ENCODE measurements at places on chromosomes 1 and 21.

GRCh38 chr1:195580988-195581387, 1027.3 kb downstream of the KCNT2 start:
- DNase-seq = no peak

GRCh38 chr1:234313171-234313570, 60.1 kb upstream of the COA6 start:
- no peak for DNase-seq

DNA sequence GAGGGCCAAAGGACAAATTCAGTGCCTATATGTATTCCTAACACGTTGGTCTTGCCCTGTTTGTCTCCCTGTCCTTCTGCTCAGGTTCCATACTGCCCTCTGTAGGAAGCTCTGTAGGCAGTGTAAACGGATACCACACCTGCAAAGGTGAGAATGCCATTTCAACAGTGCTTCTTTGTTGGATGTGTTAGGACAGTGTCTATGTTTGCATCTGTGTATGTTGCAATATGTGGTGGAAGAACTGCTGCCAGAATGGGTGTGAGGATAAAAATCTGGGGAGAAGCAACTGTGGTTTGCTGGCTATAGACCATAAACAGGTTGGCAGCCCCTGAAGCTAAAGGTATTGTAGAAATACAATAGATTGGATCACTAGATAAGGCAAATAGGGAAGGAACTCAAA, 113.1 kb upstream of the BMP8A start:
- DNase-seq = peak; percentile 28

DNA sequence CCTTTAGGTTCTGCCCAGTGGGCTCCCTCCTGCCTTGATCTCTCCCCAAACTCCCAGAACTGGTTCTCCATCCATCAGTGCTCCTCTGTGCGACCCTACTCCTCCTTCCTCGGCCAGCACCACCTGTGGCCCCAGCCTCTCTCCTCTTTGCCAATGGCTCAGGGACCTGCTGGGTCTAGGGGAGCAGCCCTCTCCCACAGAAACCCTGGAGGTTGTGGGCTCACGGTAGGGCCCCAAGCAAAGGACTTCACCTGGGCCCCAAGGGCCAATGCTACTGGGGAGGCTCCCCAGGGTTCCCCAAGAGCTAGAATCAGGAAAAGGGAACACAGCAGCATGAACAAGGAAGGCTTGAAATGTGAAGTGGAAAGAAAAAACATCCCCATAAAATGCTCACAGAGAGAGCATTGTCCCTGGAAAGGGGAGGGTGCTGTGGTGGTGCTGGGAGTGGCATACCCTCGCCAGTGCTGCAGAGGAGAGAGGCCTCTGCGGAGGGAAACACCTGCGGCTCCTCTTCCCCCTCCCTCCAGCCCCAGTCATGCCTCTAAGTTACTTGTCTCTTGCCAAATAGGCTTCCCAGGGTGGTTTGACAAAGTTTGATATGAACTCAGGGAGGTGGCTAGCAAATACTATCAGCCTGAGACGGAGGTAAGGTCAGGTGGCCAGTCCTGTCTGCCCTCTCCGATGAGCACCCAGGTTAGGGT, 2.5 kb downstream of the TMEM63A start:
- DNase-seq = peak; percentile 46

GRCh38 chr1:148166558-148167492, 14.7 kb upstream of the NBPF11 start:
- DNase-seq = no peak

DNA sequence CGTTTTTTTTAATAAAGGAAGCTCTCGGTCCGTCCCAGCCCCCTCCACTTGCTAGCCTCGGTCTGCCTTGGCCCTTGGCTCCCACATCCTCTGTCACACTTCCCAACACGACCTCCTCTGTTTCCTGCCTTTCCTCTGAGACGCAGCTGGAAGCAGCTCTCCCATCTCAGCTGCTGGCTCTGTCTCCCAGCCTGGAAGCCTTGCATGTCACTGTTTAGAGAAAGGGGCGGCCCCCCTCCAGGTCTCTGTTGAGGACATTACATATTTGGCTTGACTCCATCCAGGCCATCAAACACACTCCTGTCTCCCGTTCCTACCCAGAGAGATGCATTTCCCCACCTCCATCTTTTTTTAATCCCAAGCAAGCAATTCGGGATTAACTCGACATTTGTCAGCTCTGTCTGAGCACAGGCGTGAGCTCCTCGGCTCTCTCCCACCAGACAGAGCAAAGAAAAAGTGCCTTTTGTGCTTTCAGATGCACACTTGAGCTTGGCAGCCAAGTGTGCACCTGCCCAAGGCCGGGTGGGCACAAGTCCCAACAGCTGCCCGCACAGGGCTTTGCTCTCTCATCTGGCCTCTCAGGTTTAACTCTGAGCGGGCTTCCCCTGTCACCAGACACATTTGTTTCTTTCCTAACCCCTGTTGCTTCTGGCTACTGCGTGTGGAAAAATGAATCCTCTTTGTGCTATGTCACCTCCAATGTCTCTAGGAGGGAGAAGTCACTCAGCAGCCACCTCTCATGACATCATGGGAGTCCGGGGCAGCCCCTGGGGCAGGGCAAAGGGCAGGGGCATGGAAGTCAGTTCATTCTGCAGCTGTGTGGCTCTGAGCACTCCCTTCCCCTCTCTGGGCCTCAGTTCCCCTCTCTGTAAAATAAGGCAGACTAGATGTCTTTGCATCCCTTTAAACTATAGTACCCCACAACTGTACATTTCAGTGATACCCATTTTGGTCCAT, 108.3 kb downstream of the KCND3 start:
- DNase-seq = no peak

GRCh38 chr1:183980951-183981525, 56.5 kb downstream of the COLGALT2 start:
- no peak for DNase-seq

- DNase-seq = no peak
Measured at GRCh38 chr1:1210726-1211540, 3.0 kb downstream of the TNFRSF4 start.

GRCh38 chr1:33255347-33256220, 708 bp upstream of the ZNF362 start:
- DNase-seq = peak; percentile 36

DNA sequence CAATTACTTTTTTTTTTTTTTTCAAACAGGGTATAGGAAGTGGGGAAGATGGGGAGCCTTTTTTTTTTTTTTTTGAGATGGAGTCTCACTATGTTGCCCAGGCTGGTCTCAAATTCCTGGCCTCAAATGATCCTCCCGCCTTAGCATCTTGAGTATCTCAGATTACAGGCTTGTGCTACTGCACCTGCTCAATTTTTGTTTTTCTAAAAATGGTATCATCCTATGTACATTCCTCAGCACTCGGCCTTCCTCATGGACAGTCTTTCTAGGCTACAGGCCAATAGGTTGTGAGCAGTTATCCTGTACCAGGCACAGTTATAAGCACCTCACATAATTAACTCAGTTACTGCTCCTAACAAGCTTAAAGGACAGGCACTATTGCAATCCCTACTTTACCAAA, 132.1 kb upstream of the EDN2 start:
- DNase-seq = no peak

- DNase-seq = no peak
Measured at GRCh38 chr1:44585315-44585920, 88.9 kb downstream of the TMEM53 start.

DNA sequence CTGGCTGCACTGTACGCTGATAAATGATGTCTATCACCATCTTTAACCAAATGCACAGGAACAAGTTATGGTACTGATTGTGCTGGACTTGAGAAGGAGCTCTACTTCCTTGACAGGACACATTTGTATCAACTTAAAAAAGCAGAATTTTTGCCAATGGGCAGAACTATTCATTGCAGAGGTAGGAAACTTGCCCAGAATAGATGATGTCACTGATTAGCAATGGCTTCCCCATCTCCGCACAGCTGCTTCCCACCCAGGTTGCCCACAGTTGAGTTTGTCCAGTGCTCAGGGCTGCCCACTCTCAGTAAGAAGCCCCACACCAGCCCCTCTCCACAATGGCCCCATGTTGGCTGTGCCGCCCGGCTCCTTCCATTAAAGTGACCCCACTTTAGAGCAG, 33.4 kb downstream of the CAPN2 start:
- no peak for DNase-seq

- DNase-seq = no peak
Measured at GRCh38 chr1:2611621-2612437, 21.0 kb downstream of the MMEL1 start.

- no peak for DNase-seq
Measured at GRCh38 chr1:245611251-245611650, 456.5 kb downstream of the KIF26B start.

GRCh38 chr1:229159668-229160544, 111.0 kb upstream of the RAB4A start:
- peak; percentile 66 for DNase-seq

DNA sequence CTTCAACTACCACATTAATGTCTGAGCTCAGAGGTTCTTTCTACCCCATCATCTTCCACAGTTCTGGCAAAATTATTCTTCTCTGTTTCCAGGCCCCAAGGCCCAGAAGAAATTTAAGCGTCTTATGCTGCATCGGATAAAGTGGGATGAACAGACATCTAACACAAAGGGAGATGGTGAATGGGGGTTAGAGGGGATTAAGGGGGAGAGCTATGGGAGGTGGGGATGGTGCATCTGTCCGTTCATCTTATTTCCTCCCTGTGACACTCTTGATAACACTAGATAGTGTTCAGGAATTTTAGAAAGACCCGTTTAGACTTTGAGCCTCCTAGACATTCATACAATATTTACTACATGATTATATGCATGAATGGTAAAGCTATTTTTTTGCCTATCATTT, 17.6 kb upstream of the RPRD2 start:
- DNase-seq = no peak

DNA sequence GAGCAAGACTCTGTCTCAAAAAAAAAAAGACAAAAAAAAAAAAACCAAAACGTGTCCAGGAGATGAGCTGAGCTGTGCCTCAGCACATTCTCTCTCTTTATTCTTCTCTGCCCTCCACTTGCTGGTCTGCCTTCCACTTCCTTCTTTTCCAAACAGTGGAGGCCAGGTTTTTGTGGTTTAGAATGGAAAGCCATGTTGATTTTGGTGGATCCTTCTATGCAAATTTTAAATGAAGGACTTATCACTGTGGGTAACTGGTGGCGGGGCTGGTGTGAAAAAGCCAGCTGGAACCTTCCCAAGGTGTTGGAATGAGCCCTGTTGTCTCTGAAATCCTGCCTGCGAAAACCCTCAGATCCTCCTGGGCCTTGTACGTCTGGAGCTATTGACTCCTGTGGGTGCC, 61.9 kb downstream of the PTPRU start:
- no peak for DNase-seq

DNA sequence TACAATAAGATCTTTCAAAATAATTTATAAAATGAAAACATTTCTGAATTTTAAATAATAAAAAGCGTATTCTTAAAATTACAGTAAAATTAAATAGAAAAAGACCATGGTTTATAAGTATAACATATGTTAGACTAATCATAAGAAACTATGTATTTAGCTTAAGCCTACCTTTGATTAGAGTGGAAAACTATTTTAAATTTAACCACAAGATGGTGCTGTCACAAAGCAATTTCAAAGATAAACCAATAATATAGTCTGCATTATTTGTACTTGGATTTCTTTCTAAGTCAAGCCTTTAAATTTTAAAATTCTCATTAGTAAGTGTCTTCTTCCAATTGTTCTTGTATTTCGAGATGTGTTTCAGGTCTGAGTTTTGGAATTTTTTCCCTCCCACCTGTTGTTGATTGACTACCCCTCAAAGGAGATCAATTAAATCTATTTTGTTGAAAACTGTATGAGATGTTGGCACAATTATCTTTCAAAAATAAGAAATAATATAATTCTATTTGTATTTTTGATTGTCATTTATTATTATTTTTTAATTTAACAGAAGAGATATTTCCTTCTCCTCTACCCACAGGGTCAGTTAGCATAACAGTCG, 459.8 kb downstream of the KCNT2 start:
- no peak for DNase-seq

GRCh38 chr1:182890927-182891610, 51.9 kb downstream of the DHX9 start:
- no peak for DNase-seq

- DNase-seq = peak; percentile 89
Measured at GRCh38 chr1:26900001-26900814, at the start of gene GPATCH3. GPATCH3 (minus strand) TSS chr1:26900467; CDS start chr1:26900442, 25 bp downstream.

DNA sequence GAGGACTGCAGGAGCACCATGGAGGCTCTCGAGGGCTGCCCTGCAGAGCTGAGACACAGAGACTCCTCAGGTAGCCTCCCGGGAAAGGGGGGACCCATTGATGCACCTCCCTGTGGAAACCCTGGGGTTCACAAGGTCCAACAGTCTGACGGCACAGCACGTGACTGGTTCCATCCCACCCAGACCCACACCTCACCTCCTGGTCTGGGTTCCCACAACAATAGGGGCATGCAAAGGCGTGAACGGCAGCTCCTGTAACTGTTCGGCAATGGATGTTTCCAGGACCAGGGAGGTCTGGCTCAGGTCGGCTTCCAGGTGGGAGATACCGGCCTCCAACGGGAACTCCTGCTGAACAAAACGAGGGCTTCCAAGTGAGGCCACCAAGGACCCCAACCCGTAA, 86.8 kb downstream of the NPHP4 start:
- DNase-seq = no peak

GRCh38 chr1:32341186-32341757, 5.2 kb upstream of the MARCKSL1 start:
- no peak for DNase-seq

DNA sequence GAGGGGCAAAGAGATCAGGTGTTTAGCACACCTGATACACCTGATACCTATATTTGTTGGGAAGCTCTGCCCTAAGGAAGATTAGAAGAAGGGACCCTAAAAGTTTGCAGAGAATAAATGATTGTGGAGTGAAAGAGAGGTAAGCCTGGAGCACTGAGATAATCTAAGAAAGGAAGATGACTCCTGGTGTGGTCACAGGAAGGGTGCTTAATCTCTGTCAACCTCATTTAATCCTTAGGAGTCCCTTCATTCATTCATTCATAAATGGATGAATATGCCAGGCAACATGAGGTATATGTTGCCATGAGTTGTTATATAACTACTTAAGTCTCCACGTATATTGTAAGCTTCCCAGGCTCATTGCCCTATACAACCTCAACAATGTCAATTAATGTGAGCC, 16.2 kb upstream of the MNDA start:
- DNase-seq = no peak

DNA sequence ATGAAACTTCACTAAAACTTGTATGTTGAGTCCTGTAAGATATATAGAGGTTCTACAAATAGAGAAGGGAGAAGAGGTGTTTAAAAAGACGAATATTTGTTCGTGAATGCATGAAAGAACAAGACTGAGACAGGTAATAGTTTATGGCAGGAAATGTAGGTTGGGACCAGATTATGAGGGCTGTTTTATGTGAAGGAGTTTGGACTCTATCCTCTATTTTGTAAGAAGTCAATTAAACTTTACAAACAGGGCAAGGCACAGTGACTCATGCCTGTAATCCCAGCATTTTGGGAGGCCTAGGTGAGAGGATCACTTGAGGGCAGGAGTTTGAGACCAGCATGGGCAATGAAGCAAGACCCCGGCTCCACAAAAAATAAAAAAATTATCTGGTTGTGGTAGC, 5.7 kb downstream of the SLC35A3 start:
- no peak for DNase-seq

DNA sequence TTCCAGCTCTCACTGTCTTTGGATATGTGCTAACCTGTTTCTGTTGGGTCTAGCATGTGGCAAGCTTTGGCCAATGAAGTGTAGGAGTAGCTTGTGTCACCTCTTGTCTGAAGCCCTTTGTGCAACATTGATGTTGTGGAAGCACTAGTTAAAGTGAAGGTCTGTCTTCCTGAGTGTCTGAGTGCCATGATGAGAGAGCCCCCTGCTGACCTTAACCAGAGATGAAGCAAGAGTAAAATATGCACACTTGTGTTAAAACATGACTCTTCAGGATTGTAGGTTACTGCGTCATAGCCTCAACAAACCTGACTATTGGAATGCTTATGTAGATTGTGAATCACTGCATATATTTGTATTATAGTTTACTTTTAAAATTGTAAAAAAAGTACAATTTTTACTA, 103.7 kb downstream of the NCAM2 start:
- peak; percentile 77 for DNase-seq

Data from HL-60 (cell line).